ENCODE measurements at places on chromosomes 2 and 18.

- no peak for DNase-seq
These were observed 156.2 kb downstream of the HDAC4 start for GRCh38 chr2:239244625-239245024.

- DNase-seq: no peak
These were observed 20.5 kb upstream of the CD28 start for GRCh38 chr2:203685789-203686420.

DNA sequence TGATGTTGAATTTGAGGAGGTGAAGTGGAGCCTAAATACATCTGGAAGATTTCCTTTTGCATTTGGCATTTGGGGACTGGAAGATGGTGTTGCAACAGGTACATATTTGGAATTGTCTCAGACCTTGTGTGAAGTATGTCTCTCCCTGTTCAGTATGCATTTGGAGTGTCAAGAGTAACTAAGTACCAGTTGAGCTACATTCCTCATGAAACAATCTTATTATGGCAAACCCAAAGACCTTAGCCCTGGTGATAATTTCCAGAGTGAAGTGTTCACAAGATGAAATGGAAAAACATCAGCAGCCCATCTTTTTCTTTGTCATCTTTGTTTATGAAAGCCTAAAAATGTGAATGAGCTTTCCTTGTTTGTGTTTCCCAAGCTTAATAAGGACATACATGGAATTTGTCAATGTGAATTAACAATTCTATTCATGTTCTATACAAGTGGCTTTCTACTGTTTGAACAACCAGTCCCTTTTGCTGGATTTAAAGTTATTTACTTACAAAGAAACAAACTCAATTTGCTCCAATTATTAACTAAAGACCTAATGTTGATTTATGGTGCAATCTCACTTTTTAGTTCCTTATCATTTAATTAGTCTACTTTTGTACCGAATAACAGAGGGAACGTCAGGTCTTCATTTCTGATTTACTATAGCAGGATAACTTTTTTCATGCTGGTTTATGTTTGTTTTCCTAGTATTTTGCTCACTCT lies 42.1 kb upstream of the PPP1R1C start:
- DNase-seq: no peak

- DNase-seq: peak; percentile 83
These were observed 63.2 kb downstream of the ZEB2 start for GRCh38 chr2:144456680-144457079.

- no peak for DNase-seq
These were observed 522.0 kb downstream of the PLCL1 start for GRCh38 chr2:198326431-198326830.

DNA sequence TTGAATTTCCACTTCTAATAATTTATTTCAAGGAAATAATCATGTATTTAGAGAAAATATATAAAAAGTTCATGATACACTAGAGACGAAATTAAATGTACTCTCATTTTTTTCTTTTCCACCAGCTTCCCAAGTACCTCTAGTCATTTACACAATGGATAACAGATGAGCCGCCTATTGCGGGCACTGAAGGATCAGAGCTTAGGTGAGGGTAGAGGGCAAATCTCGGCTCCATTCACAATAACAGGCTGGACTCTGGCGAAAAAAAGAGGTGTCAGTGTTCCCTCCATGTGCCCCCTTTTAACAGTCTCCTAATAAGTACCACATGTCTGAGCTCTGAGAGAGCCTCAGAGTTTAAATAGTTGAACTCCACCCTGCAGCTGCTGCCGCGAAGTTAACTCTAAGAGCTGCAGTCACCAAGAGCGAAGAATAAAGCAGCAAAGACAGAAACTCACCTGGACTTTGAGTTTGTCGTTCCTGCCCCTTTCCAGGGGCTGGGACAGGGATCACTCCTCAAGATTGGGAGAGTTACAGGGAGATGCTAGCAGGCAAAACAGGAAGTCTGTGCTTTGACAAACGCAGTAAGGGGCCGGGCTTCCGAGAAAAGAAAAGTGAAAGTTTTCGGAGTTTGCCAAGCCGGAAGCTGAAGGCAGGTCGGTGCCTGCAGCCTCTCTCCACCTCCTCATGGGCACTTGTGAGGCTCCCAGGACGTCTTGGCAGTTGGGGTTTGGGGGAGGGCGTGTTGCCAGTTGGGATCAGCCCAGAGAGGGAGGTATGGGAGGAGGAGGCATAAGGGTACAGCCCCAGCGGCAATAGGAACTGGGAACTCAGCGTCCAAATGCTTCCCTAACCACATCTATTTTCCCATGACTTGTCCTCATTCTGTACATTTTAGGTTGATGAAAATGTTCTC lies at the start of gene SP110:
TSS of gene SP110 (minus strand) at position 566 of the 913 bp plus-strand sequence. CDS start 3,057 bp downstream, outside the sequence.
- peak; percentile 90 for DNase-seq

DNA sequence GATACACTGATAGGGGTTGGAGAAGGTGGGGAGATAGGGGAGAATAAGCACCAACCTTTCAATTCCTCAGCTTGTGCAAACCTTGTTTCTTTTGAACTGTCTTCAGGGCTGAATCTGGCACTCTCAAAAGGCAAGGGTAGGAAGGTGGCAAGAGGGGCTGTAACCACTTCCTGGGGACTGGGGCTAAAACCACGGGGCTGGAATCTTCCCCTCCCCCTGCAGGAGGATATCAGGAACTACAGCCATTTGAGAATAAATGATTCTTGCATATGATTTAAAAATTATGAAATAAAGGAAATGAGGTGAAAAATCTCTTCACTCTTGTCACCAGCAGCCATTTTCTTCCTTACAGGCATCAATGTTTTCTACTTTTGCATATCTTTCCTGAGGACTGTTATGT lies 50.8 kb downstream of the ATOH8 start:
- peak; percentile 60 for DNase-seq

- peak; percentile 75 for DNase-seq
These were observed 1.5 kb downstream of the CRYBA2 start for GRCh38 chr2:218991674-218992168.

- no peak for DNase-seq
These were observed 812.8 kb downstream of the LRP1B start for GRCh38 chr2:141317986-141318385.

GRCh38 chr2:133812826-133813617 lies 244.8 kb upstream of the NCKAP5 start:
- no peak for DNase-seq

GRCh38 chr18:38932752-38933151 lies 1367.2 kb upstream of the CELF4 start:
- DNase-seq: no peak

DNA sequence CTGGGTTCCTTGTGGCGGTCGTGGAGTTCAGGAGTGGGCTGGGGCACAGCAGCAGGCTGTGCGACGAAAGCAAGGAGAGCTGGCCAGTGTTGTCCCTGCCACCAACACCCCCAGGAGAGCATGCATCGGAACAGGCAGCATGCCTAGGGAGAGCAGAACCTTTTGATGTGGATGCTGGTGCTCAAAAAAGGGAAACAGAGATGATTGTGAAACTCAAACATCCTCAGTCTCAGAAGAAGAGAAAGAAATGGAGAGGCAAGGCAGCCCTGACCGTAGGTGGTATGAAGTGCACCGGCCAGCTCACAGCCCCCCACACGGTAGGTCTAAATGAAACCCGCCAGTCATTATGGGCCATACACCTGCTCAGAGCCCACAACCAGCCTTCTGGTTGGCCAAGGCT lies 253.4 kb downstream of the GBX2 start:
- DNase-seq: no peak

DNA sequence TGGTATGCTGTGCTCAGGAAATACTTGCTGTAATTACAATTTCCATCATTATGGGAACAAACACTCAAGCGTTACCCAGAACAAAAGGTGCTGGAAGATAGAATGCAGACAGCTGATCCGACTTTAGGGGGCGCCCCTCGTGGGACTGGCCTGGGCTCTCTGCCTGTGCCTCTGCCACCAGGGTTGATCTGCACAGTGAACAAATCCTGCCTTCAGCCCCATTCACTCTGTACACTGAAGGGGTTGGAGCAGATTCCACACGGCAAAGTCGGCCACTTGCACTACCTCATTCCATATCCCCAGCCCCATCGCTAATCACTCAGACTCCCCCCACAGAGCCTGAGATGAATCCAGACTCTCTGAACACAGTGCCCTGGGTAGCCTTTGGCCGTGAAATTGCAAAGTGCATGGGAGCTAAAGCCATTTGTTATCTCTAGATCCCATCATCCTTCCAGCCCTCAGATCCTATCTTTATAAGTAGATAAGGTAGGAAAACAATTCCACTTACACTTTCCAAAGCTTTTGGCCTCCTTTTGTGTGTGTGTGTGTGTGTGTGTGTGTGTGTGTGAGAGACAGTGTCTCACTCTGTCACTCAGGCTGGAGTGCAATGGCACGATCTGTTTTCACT lies 69.3 kb downstream of the INPP5D start:
- no peak for DNase-seq

DNA sequence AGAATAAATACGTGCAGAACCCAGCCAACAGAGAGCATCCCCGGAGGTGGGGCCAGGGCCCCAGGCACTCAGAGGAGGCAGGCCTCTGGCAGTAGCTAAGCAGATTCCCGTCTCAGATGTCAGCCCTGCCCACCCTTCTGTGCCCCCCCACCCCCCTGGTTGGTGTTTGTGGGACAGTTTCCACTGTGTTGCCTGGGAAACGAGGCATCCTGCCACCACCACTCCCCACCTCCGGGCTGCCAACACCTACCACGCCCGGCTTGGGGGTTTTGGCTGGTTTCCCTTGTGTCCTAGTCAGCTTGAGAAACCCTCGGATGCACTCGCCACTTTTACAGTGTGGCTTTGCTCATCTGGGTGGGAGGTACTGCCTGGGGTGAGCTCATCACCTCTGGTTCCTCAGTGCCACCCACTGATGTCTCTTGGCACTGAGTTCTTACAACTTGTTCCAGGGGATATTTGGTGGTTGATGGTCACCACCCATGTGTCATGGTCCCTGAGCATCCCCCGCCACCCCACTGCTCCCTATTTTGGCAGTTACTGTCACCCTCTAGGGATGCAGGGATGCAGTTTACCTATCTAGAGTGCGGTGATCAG lies 72.4 kb upstream of the YWHAQ start:
- peak; percentile 96 for DNase-seq

DNA sequence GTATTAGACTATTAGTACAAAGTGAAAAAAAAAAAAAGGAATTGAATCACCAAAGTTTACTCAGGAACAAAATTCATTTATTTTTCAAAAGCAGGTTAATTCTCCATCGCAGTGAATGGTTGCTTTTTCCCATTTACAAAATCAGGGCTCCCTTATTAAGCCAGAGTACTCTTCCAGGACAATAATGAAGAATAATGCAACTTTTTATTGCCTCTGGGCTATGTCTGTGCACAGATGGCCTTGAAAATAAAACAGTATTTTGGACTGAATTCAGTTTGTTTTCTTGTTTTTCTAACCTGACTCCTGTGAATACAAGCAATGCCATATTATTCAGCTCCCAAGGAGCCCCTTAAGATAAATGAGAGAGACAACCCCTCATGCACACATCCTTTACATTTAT lies 246.8 kb downstream of the KCNS3 start:
- no peak for DNase-seq

DNA sequence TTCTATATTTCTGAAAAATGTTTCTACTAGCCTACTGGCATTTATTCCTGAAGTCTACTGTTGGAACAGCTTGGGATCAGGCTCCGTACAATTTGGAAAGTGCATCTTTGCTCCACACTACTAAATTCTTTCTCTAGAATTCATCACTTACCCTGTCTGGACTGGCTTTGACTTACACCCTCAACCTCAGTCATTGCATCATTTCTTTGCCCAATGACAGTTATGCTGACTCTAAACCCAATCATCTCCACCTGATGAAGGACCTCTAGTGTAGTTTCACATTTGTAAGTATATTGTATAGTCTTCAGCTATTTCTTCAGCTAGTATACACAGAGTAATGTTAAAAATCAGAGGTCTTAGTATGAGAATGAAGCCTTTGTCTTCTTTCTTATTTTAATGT lies 359.6 kb upstream of the MC4R start:
- DNase-seq: no peak

DNA sequence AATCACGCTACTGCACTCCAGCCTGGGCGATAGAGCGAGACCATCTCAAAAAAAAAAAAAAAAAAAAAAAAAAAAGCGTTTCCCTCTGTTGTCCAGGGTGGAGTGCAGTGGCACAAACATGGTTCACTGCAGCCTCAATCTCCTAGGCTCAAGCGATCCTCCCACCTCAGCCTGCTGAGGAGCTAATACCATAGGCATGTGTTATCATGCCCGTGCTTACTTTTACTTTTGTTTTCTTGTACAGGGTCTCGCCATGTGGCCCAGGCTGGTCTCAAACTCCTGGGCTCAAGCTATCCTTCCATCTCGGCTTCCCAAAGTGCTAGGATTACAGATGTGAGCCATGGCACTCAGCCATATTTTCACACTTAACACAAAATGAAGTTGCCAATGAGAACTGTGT lies 37.5 kb downstream of the PSME4 start:
- DNase-seq: no peak

GRCh38 chr2:236685361-236685760 lies 115.7 kb downstream of the ACKR3 start:
- DNase-seq: no peak

GRCh38 chr2:9644603-9645002 lies 13.8 kb upstream of the YWHAQ start:
- no peak for DNase-seq

- DNase-seq: no peak
These were observed 176.8 kb upstream of the ALKAL2 start for GRCh38 chr2:464562-465309.

DNA sequence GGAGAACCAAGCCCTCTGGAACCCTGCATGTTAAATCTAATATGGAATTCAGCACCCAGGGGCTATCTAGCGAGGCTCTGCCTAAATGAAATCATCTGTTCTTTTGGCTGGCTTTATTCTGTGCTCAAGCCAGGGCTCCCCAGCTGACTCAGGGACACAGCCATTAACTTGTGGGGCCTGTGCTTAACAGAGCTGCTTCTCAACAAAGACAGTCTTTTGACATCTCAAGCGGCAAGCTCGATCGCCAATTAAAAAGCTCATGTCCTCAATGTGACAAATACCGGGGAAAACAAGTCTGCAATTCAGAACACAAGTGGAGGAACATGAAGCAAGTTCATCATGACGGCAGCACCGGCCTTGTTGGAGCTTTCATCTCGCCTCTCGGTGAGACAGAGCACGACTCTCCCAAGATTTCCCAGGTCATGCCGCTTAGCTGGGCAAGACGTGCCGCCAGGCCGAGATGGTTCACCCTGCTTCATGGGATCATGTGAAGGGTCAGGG lies 64.9 kb downstream of the KLHL29 start:
- DNase-seq: no peak

- no peak for DNase-seq
These were observed 786.6 kb upstream of the ID2 start for GRCh38 chr2:7895289-7895688.

- no peak for DNase-seq
These were observed 28.1 kb downstream of the FAP start for GRCh38 chr2:162215162-162215561.

DNA sequence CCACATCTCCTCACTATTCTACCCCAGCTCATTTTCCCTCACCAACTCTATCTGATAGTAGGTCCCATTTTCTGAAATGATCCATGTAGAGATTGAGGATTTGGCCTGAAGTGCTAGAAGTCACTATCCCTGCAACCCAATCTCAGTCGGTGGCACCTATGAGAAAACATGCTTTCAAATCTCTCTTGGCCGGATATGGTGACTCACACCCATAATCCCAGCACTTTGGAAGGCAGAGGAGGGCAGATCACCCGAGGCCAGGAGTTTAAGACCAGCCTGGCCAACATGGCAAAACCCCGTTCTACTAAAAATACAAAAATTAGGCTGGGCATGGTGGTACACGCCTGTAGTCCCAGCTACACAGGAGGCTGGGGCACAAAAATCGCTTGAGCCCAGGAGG lies 19.1 kb upstream of the MARCHF4 start:
- no peak for DNase-seq

All from AG20443 (cell line).